NCI-H510A (cell line): ENCODE measurements at places on chromosomes 2 and 18.

- no peak for DNase-seq
These were observed 84.2 kb upstream of the PIK3C3 start for GRCh38 chr18:41870817-41871216.

- DNase-seq, result no peak
These were observed 38.1 kb upstream of the MMADHC start for GRCh38 chr2:149625671-149626070.

DNA sequence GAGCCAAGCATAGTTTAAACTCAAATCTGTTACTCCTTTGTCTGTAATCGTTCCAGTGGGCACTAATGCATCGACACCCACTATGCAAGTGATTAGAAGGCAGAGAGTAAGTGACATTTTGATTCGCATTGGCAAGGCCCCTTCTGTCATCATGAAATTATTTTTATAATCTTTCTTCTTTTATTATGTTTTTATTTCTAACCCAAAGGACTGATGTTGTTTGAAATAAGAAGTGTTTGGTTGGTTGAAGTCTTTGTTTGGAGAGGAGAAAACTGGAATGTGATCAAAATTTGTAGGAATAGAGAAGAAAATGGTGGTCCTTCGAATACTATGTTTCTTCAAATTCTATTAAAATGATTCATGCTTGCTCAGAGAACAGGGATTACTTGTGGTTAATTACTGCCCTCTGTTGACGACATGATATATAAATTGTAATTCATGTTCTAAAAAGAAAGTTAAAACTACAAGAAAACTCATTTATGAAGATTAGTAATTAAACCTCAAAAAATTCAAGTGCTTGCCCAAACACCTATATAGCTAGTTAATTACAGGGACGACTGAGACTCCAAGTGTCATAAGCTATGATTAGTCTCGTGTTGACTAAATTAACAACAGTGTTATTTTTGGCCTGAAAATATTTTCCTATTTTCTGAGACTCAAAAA lies 26.4 kb upstream of the TFPI start:
- DNase-seq, result no peak

DNA sequence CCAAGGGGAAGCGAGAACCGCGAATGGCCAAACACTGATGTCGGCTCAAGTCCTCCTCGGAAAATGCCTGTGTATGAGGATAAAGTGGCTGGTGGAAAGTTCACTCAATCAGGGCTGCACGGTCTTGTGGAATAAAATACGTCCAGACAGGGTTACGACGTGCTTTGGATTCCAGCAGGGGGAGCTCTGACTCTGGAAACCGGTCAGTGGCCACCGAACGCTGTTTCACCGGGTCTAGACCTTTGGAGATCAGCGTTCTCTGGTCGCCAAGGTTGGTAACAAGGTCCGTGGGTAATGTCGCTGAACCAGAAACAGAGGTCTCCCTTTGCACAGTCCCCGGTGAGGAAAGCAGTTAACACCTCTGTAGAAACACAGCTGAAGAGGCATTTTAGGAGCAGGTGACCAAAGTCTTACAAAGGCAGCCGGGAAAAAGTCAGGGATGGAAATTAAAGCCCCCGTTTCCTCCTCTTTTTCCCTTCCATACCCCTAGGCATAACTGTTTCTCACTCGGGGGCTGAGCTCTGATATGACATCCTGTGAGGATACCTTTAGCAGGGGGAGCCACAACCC lies 47.8 kb downstream of the CDCA7 start:
- peak; percentile 97 for DNase-seq

DNA sequence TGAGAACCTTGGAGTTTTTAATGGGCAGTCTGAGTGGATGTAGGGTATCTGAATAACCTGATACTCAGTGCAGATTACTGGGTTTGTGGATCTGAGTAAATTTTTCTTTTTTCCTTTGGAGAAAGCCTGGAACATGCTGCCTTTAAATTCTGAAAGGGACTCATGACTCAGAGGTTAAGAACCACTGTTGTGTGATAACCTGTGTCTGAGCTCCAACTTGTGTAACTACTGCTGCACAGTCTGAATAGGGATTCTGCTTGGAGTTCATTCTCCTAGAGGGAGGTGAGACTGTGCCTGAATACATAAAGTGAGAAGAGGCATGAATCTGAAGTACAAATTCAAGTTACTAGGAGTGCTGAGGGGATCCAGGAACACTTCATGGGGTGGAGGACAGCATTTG lies 36.2 kb downstream of the KDM3A start:
- no peak for DNase-seq

DNA sequence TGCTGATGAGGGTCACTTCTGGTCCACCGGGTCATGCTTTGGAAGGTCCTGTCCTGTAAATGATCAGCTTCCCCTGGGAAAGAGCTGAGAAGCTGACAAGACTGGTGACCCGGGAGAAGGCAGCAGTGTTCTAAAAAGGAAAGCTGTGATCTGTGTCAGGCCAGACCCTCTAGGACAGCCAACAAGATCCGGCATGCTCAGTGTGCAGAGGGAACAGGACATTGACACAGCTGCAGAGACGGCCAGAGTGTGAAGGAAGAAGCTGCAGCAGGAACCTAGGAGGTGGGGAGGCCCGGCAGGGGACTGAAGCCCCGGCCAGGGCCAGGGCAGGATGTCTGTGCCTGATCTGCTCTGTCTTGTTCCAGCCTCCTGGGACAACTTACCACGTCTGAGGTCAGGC lies 372.7 kb upstream of the ID2 start:
- DNase-seq, result no peak

DNA sequence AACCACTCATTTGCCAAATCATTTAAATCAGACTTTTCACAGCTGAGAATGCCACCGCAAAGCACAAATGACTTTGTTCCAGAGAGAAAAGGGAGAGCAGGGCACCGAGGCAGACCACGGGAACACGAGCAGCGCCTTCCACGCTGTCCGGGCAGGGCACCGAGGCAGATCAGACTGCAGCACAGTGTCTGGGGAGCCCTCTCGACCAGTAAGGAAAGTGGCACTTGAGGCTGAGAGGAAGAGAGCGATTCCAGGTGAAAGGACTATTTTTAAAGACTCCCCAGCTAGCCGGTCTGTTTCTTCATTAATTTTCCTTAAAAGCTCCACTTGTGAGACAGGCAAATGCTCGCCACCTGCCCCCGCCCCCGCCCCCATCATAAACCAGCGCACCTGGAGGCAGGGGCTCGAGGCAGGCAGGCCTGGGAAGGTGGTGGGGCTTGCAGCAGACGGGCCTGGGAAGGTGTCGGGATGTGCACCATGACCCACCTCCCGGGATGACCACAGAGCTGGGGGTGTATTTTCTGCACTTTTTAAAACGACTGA lies 80.9 kb upstream of the CTDP1 start:
- no peak for DNase-seq
